ENCODE measurements at places on chromosomes 4 and X.

GRCh38 chr4:101269682-101270081 is 77.6 kb downstream of the PPP3CA start:
- no peak for DNase-seq

DNA sequence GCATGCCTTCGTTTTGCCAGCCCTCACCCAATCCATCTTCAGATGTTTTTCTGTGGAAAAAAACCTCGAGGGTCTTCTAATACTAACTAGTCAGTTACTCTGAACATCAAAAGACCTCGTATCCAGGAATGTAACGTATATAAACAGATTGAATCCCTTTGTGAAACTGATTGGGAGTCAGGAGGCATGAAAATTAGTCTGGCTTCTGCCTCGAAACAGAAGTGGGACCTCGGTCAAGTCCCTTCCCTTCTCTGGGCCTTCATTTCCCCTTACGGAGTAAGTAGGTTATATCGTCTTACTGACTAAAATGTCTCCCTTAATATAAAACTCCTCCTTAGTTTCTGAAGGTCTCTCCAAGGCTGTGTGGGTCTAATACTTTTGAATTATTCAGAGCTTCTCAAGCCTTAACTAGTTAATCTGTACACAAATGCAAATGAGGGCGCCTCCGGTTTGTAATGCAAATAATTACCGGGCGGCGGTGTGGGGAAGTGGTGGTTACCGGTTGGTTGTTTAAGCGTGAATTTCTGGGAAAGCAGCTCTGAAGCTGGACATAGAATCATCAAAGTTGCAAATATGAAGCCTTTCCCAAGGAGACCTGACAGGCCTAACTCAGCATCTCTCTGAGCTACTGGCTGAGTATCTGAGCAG is 11.4 kb upstream of the NKRF start:
- no peak for DNase-seq

GRCh38 chr4:1852904-1853623 is 2.9 kb downstream of the LETM1 start:
- DNase-seq = no peak

- DNase-seq = no peak
Measured at GRCh38 chrX:71941776-71942175, 31.1 kb downstream of the NHSL2 start.

- no peak for DNase-seq
Measured at GRCh38 chr4:21554500-21554899, 394.1 kb downstream of the KCNIP4 start.

DNA sequence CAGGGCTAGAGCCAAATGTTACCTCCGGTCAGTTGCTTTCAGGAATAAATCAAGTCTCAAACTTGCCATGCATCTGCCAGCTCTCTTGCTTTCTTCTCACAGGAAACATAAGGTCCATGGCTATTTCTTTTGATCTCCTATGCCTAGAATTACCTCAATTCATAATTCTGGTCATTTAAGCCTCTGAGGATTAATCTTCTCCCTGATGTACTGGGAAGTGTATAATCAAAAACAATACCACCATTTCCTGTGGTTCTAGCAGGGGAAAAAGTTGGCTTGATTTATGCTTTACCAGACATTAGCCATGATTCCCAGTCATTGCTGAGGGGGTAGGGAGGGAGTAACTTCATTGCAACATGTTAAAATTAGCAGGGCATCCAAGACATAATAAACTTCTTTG is 268.7 kb upstream of the EMCN start:
- DNase-seq = no peak

- no peak for DNase-seq
Measured at GRCh38 chr4:70901607-70901983, 574 bp upstream of the MOB1B start.

- no peak for DNase-seq
Measured at GRCh38 chrX:125322431-125322830, 2.8 kb downstream of the TEX13C start.

- no peak for DNase-seq
Measured at GRCh38 chrX:132444936-132445335, 43.9 kb downstream of the MBNL3 start.
